Stimulated activated CD4-positive, alpha-beta T cell treated with anti-CD3 and anti-CD28 coated beads, TNF-alpha, amount 100 ng/mL, for 4 hours (primary cell): ENCODE measurements at places on chromosomes 2 and 18.

- DNase-seq = no peak
Measured at GRCh38 chr2:47868611-47869352, 37.5 kb downstream of the FBXO11 start.

GRCh38 chr18:56001576-56001975, 413.6 kb upstream of the TCF4 start:
- DNase-seq = no peak

DNA sequence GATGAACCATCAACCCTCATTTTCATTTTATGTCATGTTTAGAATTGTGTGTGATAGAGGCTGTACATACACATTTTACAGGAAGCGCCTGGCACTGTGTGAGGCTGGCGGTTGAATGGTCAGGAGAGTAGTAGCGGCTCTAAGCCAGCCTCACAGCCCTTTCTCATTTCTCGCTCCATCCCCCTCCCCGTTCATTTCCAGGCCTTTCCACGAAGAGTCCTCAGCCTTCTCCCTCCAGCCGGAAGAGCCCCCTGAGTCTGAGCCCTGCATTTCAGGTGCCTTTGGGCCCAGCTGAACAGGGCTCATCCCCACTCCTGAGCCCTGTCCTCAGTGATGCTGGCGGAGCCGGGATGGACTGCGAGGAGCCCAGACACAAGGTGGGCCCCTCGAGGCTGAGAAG, 51.8 kb downstream of the STK25 start:
- DNase-seq = no peak

GRCh38 chr18:48193521-48194492, 215.4 kb downstream of the ZBTB7C start:
- no peak for DNase-seq

DNA sequence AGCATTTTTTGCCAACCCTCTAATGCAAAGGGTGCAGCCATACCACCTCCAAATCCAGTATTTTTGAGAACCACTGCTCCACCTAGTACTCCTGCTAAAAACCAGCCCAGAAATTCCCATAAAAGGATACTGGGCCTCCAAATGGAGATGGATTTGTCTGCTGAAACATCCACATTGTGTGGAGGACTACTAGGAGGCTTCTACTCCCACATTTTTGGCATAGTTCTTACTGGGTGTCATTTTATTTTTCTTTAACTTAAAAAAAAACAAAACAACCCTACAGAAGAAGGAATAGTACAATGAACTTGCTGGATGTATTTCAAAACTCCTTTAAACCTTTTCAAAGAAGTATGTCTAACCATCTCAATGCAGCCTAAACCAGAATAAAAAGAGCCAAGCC, 219.2 kb downstream of the SRBD1 start:
- no peak for DNase-seq

DNA sequence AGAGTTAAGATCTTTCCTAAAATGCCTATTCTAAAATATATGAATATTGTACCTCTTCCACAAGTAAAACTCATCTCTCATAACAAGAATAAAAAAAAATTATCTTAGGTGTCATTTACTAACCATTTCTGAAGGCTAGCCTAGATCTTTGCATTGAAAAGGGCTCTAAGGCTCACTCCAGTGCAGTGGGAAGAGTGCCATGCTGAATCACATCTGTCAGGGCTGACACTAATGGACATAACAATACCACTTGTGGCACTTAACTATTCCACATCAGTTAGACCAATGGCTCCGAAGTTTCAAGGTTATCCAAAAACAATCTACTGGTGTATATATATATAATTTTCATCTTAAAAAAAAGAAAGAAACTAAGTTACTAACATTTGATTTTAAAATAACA, 130.2 kb downstream of the EXOC6B start:
- DNase-seq = no peak

DNA sequence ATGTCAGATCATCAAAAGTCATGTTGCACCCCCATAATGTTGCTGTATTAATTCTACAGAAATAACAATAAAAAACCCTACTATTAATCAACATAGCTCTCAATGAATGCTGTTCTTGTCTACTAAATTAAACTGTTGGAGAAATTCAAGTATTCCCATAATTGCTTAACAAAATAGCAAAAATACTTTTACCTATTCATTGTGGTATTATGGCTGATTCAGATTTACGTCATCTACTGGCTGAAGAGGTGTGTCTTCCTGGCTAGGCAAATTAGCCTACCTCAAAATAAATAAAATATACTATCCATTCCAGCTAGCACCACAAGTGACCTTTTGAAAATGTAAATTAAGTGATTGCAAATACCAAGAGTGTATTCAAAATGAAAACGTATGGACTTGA, 249.4 kb downstream of the MEIS1 start:
- DNase-seq = no peak
